PC-3 (cell line): ENCODE measurements at places on chromosomes 5 and 9.
A peak's percentile ranks its signal among the peaks of the same experiment; 100 is the strongest.

DNA sequence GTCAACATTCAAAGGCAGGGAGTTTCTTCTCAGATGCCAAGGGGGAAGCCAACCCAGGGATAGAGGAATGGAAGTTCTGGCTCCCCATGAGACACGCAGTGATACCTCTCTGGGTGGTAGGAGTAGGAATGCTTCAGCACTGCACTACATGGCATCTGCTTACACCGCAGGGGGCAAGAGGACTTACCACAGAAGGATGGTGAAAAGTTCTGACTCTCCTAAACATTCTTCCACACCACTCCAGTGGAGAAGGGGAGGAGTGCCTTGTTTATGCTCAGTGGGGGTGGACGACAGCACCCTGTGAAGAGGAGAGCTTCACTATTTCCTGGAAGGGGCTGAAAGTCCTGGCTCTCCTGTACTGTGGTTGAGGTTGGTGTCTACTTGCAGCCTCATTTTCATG, 1011.3 kb upstream of the WWC1 start:
- DNase-seq = no peak

DNA sequence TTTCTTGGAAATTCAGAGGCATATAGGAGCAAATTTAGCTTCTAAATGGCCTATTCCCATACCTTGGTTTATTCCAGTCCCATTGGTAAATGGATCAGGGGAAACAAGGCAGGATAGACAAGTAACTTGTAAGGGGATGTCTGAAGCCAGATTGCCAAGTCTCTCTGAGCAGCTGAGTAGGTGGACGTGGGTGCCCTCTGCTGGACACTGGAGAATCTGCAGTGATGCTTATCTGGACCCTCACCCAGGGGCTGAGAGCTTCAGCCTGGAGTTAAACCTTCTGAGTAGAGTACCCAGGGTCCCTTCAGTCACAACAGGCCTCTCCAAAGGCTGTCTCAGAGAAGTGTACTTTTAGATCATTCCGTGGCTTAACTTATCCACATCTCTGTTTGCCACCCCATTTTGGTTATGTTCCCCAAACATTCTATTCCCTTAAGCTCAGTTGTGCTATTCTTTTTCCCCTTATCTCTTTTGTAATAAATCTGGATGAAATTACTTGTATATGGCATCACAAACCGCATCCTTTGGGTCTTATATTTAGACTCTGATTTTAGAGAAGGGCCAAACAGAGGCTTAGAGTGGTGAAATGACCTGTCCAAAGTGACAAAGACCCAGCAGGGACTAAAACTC, 218.3 kb upstream of the GLRA1 start:
- DNase-seq = peak; percentile 74

DNA sequence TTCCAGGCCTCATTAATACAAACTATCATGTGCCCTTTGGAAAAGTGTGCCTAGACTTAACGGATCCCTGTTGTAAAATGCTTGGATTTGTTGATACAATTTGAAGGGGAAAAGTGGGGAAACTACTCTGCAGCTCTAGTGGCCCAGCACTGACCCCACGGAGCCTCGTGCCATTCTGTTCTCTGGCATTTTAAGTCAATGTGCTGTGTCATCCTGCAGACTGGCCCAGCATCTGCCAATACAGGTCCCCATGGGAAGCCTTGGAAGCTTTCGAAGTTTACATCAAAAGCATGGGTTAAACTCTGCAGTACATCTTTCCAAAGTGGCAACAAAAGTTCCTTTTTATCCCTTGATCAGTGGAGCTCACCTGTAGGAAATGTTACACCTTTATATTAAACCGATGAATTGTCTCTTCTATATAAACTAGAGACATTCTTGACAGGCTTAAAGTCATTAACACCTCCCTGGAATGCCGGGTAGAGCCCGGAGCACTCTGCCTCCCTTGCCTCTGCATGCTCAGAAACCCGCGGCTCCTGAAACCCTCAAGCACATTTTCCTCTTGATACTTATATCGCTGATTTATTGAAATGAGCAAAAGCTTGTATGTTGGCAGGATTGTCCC, 596.0 kb upstream of the ADAMTS16 start:
- no peak for DNase-seq

GRCh38 chr5:89083791-89084190, 200.8 kb upstream of the MEF2C start:
- DNase-seq = no peak

DNA sequence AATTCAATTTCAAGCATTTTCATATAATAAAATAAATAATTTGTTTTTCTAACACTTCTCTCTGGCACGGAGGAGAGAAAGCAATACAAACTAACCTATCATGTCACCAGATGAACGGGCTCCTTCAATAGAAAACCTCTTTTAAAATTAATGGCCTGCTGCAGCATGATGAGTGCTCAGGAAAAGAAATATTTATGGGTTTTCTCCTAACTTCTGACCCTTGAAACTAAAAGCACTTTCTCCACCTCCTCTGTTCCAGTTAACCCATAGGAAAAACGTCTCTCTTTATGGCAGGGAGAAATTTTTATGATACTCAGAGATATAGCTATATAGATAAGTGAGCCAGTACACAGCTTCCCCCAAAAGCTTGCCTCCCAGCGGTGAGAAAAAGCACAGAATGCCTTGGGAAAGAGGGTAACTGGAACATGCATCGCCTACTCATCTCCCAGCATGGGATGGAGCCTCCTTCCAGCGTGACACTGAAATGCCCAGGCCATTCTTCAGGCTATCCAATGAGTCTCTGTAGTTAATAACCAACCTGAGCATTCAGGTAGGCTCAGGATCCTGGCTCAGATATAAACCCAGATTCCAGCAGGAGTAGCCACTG, 963.0 kb upstream of the DMAC1 start:
- no peak for DNase-seq

DNA sequence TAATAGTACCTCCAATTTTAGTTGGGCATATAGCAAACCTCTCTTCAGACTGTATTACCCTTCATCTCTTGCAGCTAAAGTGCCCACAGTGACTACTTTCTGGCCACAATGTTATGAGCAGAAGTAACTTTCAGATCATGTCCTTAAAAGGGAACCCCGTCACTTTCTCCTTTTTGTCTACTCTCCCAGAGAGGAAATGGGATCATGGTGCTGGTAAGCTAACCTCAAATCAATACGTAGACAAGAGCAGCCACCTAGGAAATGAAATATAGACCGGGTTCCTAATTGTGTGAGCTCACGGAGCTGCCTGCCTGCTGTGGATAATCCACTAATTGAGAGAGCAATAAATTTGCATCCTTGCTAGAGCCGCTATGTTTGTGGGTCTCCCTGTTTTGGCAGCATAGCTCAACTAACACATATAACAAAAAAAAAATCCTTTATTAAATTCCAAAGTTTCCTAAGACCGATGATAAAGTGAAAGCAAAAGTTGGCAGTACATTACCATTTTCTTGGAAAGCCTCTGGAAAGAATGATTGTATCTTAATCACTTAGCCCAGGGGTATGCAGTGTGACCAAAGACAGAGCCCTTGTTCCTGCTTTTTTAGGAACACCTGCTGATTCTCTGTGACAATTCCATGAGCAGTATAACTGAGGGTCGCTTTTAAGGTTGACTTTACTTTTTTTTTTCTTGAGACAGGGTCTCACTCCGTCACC, 5.6 kb upstream of the IL7R start:
- DNase-seq = peak; percentile 54
